ENCODE measurements at places on chromosomes 13 and 19.

DNA sequence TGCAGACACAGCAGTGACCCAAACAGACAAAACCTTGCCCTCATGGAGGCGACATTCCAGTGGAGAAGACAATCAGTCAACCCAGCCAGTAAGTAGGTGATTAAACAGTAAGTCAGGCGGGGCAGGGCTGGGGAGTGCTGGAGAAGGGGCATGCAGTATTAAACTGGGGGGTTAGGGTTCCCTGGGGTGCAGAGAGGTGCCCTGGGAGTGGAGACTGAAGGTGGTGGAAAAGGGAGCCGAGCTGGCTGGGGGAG is 31.2 kb upstream of the FXYD3 start:
- DNase-seq = no peak

DNA sequence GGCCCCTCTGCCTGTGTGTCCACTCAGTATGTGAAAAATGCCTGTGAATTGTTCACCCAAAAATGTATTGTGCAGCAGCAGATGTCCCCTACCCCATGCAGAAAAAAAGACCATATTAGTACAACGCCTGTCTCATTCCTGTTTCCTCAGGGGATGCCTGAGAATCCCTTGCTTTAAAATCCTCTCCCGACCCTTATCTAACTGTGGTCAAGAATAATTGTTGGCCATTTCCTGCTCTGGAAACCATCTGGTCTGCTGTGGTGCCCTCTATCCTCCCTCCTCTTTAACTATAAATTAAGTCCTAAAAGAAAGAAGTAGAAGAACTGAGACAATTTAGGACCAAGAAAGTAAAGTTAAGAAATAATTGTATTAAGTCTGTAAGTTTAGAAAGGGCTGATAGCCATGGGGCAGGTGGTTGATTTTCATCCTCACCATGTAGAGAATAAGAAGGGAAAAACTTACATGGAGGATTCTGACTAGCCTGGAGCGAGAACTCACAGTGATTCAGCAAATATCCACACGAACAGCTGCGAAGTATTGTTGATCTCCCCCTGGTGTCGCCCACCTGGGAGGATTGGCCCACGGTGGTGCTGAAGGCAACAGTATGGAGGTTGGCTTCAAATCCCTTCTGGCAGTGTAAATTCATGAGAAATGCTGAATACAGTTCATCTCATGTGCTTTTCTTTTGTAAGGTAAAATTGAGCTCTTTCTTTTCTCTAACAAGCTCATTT is 85.6 kb downstream of the COL4A2 start:
- DNase-seq = no peak

GRCh38 chr19:28710278-28710677 is 502.7 kb downstream of the UQCRFS1 start:
- DNase-seq = no peak

- DNase-seq = no peak
Observed at GRCh38 chr19:12940897-12941296, 2.5 kb downstream of the CALR start.

DNA sequence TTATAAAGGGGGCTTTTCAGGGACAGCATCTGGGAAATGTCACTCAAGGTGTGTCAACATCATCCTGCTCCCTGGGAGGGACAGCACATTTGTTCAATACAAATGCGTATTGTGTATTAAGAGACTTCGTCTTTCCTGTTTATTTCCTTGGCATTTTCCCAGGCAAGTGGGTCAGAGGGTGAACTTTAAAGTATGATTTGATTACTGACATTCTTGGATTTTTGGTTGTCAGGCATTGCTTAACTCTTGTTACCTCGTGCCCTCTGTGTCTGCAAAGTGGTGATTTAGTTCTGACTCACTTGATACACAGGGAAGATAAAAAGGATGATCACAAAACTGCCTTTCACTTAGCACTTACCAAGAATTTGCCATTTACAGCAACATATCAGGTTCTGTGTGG is 292.7 kb downstream of the SUCLA2 start:
- no peak for DNase-seq

DNA sequence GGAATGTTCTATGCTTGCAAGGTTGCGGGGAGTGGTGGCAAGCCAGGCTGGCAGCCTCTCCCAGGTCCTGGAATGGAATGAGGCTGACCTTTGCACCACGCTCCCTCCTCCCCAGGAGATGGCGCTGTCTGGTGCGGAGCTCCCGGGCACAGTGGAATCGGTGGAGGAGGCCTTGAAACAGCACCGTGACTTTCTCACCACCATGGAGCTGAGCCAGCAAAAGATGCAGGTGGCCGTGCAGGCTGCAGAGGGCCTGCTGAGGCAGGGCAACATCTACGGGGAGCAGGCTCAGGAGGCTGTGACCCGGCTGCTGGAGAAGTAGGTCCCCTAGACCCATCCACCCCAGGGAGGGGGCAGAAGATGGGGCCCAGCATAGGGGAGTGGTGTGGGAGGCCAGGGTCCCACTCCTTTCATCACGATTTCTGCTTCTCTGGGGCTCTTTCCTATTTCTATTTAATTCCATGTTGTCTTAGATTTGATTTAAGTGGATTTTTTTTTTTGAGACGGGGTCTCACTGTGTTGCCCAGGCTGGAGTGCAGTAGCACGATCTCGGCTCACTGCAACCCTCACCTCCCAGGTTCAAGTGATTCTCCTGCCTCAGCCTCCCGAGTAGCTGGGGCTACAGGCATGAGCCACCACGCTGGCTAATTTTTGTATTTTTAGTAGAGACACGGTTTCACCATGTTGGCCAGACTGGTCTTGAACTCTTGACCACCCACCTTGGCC is 53.2 kb upstream of the SHKBP1 start:
- DNase-seq = peak; percentile 26

DNA sequence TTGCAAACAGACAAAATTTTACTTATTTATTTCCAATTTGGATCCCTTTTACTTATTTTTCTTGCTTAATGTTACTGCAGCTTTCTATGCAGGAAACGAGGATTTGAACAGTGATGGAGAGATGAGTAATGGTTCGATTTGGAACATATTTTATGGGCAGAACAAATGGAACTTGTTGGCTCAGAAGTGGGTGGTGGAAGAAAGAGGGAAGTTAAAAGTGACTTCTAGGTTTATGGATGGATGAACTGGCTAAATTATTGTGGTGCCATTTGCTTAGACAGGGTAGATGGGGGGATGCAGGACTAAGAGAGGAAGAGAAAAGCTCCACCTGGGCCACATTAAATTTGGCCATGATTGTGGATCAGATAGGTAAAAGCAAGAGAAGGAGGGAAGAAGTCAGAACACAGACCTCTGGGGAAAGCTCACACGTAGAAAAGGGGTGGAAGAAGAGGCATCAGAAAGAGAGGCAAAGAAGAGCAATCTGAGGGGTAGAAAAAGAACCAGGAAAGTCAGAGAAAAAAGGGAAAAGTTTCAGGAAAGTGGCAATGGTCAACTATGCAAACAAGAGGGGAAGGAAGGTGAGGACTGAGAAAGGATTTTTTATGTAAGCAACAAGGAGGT is 768 bp upstream of the CYSLTR2 start:
- DNase-seq = no peak

- DNase-seq = no peak
Observed at GRCh38 chr19:5107432-5108122, 138.7 kb downstream of the KDM4B start.

- no peak for DNase-seq
Observed at GRCh38 chr13:44104197-44104490, 224.4 kb downstream of the LACC1 start.

- DNase-seq = peak; percentile 95
Observed at GRCh38 chr19:46990991-46991676, 28.5 kb upstream of the NPAS1 start.

DNA sequence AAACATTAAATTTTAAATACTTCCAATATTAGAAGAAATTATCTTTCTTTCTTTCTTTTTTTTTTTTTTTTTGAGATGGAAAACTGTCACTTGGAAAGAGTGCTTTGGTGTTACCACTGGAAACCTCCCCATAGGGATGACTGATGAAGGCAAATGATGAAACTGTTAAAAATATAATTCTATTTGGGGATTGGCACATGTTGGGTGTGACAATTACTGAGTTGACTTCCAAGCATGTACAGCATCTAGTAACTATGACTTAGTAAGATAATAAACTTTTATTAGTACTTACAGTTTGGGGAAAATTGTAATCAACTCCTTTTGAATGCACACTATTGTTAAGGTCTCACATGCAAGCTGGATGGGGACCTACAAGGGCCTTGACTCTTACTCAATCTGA is 592.5 kb downstream of the KCTD12 start:
- no peak for DNase-seq

DNA sequence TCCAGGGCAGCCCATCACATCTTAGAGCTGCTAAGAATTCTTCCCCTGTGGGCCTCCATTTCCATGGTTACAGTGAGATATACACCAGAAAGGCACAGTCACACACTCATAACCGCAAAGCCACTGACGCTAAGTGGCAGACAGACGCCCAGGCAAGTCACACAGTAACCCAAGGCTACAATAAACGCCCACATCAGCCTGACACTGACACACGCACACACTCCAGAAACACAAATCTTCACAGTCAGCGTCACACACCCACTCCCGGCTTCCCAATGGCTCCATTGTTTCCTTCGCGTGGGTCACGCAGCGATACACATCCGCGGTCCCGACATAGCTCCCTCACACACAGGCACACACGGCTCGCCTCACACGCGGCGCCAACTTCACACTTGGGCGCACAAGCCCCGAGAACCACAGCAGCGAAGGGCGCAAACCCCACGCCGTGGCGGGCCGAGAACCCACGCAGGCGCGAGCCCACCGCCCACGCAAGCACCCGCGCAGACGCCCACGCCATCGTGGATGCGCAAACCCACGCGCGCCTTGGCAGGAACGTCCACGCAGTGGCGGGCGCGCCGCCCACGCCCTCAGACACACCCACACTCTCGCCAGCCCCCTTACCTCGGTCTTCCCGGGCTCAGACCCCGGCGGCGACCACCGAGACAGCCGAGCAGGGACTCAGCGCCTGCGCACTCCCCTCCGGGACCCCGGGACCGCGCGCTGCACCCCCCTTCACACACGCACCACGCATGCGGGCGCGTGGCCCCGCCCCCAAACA is at the start of gene ZNF667:
Gene ZNF667, minus strand, starts transcription at position 695 of the 778 bp plus-strand sequence. CDS start 14,975 bp downstream, outside the sequence.
- DNase-seq = no peak

GRCh38 chr19:55635334-55635717 is 5.5 kb upstream of the ZNF580 start:
- DNase-seq = no peak

- DNase-seq = no peak
Observed at GRCh38 chr13:90943946-90944345, 403.5 kb upstream of the MIR17HG start.

DNA sequence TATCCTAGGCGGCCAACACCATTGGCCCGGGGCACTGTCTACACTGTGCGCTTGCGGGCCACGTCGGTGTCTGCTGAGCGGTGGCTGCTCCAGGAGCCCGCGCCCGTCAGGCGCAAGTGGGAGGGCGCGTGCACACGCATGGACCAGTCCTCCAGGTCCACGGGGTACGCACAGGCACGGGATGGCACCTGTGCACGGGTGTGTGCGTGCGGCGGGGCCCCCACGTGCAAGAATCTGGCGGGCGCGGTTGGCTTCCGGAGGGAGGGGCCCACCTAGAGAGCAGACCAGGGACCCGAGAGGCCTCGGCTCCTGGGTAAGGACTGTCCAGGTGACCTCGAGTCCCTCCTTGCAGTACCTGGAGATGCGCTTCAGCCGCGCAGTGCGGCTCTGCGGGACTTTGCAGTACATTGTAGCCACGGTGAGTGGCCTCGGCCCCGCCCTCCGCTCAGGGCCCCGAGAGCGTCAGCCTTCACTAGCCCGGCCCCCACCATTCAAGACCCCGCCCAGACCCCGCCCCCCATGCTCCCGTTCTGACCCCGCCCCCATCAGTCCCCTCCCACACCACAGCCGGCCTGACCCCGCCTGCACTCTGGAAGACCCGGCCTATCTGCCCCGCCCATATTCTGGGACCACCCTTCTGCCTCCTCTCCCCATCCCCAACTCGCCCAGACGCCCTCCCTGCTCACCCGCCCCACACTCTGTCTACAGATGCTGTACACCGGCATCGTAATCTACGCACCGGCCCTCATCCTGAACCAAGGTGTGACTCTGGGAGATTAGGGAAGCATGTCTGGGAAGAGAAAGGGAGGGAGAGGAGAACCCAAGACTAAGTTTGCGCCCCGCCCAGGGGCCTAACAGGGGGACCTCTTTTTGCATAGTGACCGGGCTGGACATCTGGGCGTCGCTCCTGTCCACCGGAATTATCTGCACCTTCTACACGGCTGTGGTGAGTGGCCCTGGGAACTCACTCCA is 2.3 kb downstream of the SLC5A5 start:
- DNase-seq = no peak

DNA sequence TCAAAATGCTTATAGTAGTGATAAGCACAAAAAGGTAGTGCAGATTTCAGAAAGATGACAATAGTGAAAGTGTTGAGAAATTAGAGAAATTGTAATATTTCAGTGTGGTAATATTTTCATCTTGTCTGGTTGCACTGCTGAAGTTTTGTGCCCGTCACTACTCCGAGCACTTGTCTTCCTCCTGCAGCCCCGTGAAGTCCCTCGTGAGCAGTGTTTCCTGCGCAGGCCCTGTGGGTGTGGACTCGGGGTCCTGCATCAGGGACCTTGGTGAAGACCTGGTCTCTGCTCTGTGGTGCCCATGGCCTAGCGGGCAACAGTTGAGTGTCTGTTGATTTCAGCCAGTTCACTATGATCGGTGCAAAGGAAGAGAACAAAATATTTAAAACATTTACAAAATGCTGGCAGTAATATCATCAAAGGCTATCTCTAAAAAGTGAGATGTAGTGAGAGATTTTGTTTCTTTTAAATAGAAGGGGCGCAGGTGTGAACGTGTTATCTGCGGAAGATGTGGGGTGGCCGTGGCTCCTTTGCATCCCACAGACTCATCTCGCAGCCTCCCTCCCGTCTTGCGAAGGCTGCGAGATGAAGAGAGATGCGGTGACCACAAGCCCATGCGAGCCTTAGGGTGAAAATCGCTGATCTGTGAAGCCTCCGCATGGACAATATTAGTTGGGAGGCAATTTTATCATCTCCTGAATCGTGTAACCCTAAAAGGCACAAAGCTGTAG is 27.7 kb upstream of the DCUN1D2 start:
- no peak for DNase-seq

- peak; percentile 32 for DNase-seq
Observed at GRCh38 chr19:33872445-33873320, 76.0 kb downstream of the KCTD15 start.

GRCh38 chr19:40365010-40365409 is 16.5 kb downstream of the PLD3 start:
- no peak for DNase-seq

DNA sequence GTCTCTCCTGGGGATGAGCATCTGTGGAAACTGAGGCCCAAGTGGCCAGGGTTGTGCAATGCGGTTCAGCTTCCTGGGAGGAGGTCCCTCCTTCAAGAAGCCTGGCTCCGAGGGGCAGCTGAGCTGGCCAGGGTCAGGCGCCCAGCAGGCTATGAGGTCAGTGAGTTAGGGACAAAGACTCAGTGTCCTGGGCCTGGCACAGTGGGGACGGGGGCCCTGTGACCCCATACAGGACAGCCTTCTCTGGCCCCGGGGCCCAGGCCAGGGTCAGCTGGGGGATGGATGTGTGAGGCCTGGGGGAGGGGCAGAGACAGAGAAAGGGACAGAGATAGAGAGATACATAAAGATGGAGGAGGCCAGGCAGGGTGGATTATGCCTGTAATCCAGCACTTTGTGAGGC is 3.0 kb upstream of the IL12RB1 start:
- no peak for DNase-seq

Measured in lower leg skin (tissue), 4 donors.